B cell (primary cell): ENCODE measurements at places on chromosomes 7 and 10.

DNA sequence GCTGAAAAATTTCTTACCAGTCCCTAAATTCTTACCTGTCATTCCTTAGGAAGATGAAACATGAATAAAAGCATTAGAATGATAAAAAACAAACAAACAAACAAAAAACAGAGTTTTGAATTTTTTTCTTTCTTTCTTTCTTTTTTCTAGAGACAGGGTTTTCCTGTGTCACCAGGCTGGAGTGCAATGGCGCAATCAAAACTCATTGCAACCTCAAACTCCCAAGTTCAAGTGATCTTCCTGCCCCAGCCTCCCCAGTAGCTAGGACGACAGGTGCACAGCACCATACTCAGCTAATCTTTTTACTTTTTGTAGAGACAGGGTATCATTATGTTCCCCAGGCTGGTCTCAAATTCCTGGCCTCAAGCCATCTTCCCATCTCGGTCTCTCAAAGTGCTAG lies 26.5 kb downstream of the NT5C2 start:
- DNase-seq = no peak

- DNase-seq = no peak
Observed at GRCh38 chr7:101180130-101180755, at the start of gene NAT16. NAT16 (minus strand) TSS chr7:101180293; CDS start chr7:101174807, 5,486 bp downstream.

GRCh38 chr7:156222151-156222550 lies 409.9 kb upstream of the SHH start:
- no peak for DNase-seq

DNA sequence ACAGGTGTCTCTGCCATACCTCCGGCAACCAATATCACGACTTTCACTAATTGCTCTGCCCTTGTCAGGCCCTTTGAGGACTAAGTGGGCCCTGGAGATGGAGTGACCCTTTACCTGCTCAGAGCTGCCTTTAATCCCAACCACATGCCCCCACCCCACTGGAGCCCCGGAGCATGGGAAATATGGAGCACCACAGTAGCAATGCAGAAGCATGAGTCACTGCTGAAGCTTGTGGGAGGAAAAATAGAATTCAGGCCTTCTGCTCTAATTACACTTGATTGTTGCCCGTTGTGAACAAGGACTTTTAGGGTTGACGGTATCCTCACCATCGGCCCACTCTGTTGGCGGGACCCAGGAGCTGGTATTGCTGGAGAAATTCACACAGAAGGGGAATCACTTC lies 52.5 kb upstream of the FRMD4A start:
- DNase-seq = no peak

DNA sequence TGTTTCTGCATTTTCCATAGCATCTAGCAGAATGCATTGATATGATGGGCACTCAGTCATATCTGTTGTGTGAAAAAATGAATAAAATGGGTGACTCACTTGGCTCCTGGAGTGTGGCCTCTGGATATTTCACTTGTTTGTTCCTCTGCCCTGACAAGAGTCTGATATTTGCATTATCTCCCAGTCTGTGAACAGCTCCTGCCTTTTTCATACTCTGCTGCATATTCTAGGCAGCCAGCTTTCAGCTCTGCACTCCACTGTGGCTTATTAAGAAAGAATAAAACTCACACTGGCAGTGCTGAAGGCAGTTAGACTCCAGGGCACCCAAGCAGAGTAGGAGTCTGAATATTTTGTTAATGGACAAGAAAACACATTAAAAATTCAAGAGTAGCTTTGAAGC lies 623.9 kb downstream of the SORCS1 start:
- DNase-seq = no peak

DNA sequence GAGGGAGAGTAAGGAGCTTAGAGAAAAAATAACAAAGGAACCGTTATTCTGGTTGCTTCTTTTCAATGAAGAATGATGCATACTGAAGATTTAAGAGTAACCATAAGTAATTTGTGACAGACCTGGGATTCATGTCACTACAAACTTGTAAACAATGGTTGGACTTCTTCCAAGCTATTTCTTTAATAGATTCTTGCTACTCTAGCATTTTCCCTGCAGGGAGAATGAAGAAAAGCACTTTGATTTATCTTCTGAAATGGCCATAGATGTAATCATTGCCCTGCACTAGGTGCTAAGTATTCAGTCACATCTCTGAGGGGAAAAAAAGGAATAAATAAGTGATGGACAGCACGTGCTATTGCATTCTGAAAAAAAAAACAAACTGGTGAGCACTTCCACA lies 606.6 kb upstream of the LRRN3 start:
- DNase-seq = no peak

DNA sequence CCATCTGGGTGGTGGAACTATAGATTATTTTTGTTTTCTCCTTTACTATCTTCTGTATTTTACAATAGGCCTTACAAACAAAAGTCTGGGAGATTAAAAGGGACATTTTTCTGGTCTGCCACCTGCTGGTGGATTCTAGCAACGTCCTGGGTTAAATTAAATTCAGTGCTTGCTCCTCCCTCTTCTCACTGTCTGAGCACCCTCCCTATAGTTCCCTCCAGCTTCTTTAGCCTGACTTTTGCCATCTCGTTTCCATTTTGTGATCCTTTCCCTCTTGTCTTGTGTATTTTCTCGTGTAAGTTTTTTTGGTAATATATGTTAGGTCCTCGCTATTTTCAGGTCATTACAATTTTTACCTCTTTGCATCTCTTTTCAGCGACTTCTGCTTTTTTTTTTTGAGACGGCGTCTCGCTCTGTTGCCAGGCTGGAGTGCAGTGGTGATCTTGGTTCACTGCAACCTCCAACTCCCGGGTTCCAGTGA lies 16.1 kb downstream of the ANKRD16 start:
- peak; percentile 90 for DNase-seq

DNA sequence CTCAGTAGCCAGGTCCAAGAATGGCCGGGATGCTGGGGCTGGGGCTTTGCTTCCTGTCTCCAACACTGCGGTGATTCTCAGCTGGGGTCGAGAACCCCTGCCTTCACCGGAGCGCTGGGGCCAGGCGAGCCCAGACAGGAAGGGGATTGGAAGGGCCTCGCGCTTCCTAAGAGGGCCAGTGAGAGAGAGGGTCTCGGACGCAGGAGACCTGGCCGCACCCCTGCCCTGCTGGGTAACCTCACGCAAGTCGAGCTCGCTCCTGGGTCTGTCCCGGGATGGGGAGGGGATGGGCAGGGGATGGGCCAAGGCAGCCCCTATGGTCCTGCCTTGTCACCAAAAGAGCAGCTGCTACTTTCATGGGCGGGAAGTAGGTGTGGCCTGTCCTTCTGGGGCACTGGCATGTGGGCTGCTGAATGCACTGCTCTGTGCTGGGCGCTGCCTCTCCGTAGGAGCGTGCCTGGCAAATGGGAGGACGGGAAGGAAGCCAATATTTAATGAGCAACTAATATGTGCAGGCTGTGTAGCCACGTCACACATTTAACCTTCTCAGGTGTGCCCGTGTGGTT lies 20.0 kb downstream of the KCNK18 start:
- peak; percentile 20 for DNase-seq
